ENCODE measurements at places on chromosomes 11 and 22.

GRCh38 chr11:12179019-12179418, 68.6 kb downstream of the MICAL2 start:
- DNase-seq = no peak

- DNase-seq = no peak
These were observed 13.0 kb downstream of the RTN4RL2 start for GRCh38 chr11:57473285-57473841.

DNA sequence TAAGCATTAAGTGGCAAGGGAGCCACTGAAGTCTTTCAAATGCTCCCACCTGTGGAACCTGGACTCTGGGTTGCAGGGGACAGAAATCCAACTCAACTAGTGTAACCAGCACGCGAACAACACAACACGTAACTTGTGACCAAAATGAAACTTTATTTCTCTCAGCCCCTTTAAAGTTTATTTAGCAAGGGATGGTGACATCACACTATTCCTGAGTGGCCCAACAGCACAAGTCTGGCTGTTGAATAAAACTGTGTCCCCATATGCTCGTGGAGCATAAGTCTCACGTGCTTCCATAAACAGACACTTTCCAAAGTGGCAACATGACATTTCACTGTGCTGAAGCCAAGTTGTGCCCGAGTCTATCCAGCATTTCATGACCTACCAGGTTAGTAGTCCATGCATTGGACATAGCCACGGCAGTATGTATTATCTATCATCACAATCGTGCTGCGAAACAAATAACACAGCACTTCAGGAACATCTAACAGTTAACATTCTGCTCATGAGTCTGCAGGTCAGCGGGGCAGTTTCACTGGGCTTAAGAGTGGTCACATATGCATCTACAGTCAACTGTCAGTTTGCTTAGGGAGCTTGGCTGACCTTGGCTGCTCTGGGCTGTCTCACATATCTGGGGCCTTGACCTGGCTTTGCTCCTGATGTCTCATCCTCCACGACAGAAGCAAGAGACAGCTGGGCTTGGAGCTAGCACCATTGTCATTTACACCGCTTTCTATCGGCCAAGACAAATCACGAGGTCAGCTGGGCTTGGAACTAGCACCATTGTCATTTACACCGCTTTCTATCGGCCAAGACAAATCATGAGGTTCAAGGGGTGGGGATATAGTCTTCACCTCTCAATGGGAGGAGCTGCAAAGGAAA, 35.0 kb upstream of the LMO2 start:
- no peak for DNase-seq

- peak; percentile 96 for DNase-seq
These were observed at the start of gene AIP for GRCh38 chr11:67482827-67483798. AIP (plus strand) TSS chr11:67483026; CDS start chr11:67483159, 133 bp downstream.

- no peak for DNase-seq
These were observed 331.6 kb downstream of the CTTN start for GRCh38 chr11:70729949-70730348.

- DNase-seq = no peak
These were observed 40.0 kb downstream of the NEU3 start for GRCh38 chr11:75028724-75029123.

- DNase-seq = peak; percentile 32
These were observed 81.9 kb upstream of the CRTAM start for GRCh38 chr11:122756417-122756816.

DNA sequence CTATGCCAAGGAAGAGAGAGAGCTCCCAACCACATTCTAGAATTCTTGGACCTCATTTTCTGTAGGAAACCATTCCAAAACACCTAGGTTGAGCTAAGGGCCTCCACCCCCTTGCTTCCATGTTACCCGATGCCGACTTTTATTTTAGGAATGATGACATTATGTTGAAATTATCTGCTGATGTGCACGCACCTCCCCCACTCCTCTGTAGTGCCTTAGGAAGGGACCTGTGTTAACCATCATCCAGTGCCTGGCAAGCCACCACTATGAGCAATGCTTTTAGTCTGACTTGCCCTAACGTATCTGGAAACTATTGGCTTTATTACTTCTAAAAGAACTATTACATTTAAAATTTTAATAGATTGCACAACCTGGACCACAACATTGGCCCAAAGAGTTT, 42.1 kb downstream of the NCAPD3 start:
- no peak for DNase-seq

- DNase-seq = peak; percentile 38
These were observed 417.8 kb downstream of the MIAT start for GRCh38 chr22:27075028-27075678.

DNA sequence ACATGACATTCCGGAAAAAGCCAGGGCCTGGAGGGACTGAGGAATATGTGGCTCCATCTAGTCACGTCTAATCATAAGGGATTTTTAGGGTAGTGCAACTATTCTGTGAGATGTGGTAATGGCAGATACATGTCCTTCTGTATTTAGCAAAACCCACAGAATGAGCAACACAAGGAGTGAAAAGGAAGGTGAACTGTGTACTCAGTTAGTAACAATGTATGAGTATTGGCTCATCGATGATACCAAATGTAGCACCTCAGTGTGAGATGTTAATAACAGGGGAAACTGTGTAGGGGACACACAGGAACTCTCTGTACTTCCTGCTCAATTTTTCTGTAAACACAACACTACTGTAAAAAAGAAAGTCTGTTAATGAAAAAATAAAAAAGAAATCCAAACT, 42.0 kb upstream of the CARS1 start:
- DNase-seq = no peak

DNA sequence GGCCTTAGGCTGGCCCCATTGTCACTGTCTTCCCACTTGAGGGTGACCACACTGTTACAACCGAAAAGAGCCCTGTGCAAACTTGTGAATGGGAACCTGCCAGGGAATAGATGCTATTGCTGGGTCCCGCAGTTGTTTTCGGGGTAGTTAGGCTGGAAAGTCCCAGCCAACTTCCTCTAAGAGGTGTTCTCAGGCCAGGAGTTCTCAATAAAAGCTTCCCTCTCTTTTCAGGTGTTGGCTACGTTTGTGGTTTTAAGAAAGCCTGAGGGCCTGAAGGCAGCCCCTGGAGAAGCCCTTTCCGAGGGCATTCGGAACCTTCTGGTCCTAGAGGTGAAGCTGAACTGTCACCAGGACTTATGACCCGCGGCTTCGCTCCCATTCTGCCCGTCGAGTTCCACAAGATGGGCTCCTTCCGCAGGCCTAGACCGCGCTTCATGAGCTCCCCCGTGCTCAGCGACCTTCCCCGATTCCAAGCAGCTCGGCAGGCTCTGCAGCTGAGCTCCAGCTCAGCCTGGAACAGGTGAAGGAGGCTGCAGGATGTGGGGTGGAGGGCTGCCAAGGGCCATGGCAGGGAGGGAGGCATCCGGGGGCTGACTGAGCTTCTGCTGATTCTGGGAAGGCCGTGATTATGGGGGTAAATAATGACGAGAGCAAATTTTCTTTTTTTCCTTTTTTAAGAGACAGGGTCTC, 104.8 kb downstream of the PRR5L start:
- DNase-seq = no peak

DNA sequence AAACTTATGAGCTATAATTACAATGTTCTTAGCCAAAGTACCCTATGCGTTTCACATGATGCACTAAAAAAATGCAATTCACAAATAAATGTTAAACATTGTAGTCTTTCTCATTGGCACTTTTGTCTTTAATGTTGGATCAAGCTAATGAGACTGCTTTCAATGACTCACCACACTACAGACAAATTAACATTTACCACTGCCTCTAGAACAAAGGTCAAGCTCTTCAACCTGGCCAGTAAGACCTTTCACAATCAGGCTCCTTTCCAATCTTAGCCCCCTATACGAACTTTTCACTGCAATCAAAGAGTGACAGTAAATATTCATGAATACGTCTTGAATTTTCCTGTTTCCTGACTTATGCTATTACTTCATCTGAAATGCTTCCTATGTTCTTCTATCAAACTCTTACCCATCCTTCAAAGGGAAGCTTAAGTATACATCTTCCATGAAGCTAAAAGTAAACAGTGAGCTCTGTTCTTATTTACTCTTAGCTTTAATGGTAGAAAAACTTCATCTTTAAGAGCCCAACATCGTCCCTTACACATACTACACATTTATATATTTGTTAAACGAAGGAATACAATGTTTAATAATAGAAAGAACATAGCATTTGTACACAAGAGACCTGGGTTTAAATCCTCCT, 326.6 kb upstream of the PITPNB start:
- DNase-seq = no peak

DNA sequence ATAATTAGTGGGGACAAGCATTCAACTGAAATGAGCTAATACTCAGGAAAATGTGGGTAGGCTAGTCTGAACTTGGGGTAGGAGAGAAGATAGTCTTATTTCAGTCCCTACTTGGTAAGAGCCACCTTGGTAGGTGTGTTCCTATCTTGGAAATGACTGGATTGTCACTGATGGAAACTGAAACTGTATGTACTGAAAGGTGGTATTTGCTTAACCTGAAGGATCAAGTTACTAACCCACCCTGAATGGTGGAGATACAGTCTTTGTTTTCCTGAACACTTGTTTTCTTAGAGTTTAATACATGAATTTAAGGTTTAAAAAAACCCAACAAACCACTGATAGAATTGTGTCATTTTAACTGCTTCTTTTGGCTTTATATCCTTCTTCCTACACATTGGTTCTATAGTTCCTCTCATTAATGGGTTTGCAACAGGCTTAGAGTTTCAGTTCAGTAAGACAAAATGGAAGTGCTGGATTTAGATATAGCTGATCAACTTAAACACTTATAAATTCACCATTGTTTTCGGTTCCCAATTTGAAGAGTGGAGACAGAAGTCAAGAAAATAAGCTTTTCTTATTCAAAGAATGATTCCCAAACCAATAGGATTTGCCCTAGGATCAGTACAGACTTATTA, 4.2 kb downstream of the FAR1 start:
- DNase-seq = no peak

- DNase-seq = peak; percentile 39
These were observed 7.2 kb upstream of the PLXNB2 start for GRCh38 chr22:50314455-50315288.

GRCh38 chr11:77502346-77502905, 28.5 kb upstream of the PAK1 start:
- no peak for DNase-seq

DNA sequence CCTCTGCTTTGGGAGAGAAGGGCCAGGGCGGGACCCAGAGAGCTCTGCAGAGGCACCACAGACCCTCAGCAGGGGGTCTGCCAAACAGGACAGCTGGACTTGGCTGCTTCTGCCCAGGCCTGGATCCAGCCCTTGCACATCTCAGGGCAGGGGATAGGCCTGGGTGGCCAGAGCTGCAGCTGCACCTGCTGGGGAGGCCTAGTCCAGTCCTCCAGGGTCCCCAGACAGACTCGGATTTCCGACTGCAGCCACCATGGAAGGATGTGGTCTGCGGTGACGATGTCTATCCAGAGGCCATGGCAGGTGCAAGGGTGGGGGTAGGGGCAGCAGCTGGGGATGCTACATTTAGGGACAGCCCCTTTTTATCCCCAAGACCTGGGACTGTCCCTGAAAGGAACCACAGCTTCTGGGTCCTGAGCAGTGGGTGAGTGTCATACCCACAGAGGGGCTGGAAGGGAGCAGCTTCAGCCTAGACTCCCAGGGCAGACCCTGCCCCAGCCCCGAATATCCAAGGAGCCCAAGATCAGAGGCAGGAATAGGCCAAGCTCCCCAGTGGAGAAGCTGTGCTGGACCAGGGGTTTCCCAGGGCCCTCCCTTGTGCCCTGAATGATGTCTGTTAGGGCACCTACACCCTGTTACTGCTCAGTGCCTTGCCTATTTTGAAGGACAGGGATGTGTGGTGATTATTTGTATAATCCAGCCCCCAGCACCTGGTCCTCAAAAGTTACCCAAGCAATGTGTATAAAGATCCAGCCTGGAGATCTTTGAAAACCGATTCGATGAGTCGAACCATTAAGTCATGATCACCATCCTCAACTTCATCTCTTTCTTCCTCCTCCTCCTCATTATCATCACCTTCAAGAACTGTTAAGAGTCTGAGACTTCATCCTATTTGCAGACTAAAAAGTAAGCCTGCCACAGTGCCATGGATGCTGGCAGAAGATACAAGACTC, 2.5 kb upstream of the IGLL5 start:
- DNase-seq = no peak

- no peak for DNase-seq
These were observed 14.2 kb downstream of the ZBTB44 start for GRCh38 chr11:130300567-130300966.

DNA sequence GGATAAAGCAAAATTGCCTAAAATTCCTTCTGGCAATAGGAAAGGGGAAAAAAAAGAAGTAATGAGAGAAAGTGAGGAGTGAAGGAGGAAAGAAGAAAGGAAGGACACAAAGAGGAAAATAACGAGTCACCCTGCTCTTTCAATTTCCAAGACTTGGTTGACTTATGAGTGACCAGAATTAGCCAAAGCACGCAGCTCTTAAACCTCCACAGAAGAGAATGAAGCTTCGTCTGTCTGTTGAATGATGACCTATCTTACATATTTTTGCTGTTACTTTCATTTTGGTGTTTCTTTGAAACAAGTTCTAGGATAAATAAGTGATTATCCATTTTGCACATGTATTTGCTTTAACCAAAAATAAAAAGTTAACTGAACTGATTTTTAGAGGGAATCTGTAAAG, 728 bp downstream of the MMP27 start:
- no peak for DNase-seq

DNA sequence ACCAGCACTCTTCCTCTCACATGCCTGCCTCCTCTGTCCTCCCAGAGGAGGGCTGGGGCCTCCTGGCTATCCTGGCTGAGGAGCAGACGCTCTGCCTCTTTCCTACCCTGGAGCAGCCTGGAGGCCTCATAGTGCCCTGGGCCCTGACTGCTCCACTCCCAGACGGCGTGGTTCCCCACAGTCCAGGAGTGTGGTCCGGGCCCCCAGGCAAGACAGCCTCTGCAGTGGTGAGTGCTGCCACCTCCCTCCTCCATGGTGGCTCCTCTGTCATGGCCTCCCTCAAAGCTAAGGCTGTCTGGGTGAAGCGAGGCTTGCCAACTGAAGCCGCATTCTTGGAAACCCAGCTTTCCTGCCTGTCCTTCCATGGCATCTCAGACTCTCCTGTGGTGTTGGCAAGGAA, 19.8 kb downstream of the GAB4 start:
- no peak for DNase-seq

- no peak for DNase-seq
These were observed 77.5 kb upstream of the SEPTIN5 start for GRCh38 chr22:19636696-19637407.

DNA sequence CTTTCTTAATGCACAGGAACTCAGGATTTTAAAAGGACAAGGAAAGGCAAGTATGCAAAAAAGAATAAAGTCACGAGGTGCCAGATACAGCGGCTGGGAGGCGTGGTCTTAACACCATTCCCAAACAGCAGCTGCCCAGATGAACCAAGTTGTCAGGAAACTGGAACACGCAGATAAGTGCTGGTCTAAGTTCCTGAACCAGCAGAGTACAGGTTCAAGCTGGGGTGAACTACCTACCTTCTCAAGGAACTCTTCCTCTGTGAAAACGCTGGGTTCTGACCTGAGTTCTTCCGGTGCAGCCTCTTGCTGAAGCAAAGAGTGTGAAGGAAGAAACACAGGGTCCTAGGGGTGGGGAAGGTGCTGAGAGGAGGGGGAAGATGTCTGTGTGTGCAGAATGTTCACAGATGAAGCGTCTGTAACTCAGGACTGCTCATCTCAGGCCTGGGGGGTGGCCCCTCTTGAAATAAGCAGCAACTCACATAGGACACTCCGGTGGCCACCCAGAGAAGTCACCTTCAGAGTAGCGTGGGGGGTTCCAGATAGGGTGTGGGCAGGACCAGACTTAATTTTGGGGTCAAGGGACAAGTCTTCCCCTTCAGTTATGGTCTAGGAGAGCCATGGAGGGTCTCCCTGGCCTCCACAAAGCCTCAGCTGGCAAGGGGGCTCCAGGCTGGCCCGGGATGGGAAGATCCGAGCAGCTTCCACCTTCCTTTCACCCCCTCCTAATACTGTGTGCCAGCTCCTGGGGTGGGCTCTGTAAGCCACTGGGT, 3.2 kb downstream of the TPST2 start:
- DNase-seq = no peak

All from RPMI7951 (cell line).